Stimulated activated CD8-positive, alpha-beta memory T cell treated with anti-CD3 and anti-CD28 coated beads, Interleukin-2, amount 100 ng/mL, for 1 hour (primary cell): ENCODE measurements at places on chromosomes 1 and 21.

DNA sequence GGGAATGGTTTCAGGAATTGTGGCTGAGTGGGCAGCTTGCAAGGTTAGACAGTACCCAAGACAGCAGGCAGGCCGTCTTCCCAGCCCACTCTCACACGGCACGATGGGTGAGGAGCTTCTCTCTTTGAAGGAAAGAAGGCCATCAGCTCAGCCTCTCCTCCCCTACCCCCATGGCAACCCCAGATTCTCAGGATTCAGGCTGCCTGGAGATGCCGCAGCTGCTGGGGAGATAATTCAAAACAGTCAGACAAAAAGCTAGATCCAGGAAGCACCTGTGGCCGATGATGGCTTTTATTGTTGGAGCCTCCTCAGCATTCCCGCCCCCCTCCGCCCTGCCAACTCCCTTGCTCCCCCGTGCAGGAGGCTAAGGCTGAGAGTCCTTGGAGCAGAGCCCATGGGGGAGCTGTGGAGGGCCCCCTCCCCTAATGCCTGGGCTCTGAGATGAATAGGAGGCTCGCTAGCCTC lies 220.5 kb downstream of the TRABD2B start:
- DNase-seq: no peak

DNA sequence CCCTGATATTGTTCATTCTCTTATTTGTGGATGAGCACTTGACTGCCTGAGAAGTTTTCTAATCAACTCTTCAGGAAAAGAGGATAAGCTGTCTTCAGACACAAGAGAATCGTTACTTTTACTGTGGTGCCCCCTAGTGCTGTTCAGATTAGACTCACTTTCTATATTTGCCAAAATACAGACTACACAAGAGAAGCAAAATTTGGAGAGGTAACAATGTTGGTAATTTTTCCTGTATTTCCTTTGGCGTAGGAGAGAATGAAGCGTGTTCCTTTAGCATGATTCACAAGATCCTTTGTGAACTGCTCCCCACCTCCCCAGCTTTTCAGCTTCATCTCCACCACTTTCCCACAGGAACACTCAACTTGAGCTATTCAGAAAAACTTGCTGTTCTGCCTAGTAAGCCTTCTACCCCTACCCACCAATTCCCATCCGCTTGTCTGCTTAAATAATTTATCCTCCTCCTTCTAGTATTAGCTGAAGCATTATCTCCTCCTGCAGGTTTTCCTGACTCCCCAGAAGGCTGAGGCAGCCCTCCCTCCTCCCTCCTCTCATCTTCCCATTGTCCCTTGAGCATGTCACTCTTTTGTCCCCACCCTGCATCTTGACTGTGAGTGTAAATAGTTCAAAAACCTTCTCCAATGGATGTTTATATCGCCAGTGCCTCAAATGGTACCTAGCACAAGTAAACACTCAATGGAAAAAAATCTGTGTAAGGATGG lies 4.5 kb downstream of the TNFSF4 start:
- no peak for DNase-seq

GRCh38 chr21:25908495-25908894 lies 173.7 kb downstream of the GABPA start:
- no peak for DNase-seq

- DNase-seq: no peak
Observed at GRCh38 chr1:116497656-116498055, 73.2 kb downstream of the CD58 start.

DNA sequence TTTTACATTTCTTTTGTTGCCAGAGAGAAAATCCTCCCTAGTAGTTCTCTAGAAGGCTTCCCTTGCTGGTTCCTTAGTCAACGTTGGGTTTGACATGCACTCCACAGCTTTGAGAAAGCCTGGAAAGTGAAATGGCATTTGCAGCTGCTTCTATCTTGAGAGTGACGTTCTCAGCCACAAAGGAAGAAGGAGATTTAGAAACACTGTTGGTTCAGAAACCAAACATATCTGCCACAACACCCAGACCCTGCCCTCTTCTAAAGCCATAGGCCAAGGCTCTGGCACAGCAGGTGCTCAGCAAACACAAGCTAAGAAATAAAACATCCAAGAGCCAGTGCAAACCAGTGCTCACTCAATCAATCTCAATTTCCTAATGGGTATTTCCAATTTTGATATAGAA lies 121.4 kb downstream of the CCDC185 start:
- no peak for DNase-seq

GRCh38 chr1:228865627-228866330 lies 130.5 kb downstream of the RHOU start:
- no peak for DNase-seq

GRCh38 chr1:239677362-239677761 lies 291.0 kb downstream of the CHRM3 start:
- DNase-seq: no peak

GRCh38 chr1:1273209-1273511 lies 494 bp downstream of the UBE2J2 start:
- DNase-seq: no peak

DNA sequence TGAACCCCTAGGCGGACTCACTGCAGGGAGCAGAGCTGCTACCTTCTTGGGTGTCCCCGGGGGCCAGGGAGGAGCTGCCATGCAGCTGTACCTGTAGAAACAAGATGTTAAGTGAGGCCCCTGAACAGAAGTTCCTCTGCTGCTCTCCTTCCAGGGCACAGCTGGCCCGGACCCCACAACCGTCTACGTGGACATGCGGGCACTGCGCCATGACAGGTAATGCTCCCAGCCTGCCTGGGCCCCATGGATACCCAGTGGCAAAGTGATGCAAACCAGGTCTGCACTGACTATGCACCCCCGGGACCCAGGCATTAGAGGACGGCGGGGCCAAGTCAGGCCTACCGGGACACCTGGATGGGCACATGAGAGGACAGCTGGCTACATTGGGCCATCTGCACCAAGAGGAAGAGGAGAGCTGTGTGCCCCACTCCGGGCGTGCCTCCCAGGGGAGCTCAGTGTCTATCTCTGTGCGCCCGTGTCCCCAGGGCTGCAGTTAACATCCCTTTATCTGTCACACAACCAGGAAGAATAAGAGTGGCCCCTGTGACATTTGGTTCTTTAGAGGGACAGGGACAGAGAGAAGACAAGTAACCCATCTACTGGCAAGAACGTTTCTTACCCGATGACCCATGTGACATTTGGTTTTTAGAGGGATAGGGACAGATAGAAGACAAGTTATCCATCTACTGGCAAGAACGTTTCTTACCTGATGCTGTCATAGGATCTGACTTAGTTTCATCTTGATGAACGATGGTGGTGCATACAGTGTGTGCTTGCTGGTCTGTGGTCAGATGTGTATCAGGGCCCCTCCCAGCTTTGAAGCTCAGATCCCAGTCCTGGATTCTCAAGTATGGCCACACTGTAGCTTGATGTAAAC lies 44.1 kb downstream of the S100B start:
- DNase-seq: no peak

DNA sequence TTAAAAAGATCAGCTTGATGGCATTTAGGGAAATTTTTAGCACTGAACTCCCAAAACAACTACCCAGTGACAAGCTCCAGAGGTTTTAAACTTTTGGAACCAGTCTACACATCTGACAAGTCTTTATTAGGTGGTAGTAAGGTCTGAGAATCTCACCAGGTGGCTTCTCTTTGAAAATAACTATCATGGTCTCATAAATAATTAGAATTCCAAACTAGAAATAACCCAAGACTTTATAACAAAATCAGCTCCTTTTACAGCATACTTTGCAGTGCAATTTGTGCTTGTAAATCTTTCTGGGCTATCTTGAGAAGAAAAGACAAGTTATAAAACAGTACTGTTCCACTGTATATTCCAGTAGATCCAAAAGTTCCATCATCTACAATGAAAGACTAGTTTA lies 108.7 kb downstream of the LTN1 start:
- DNase-seq: no peak

GRCh38 chr1:246153796-246154212 lies 353.3 kb downstream of the SMYD3 start:
- no peak for DNase-seq

GRCh38 chr1:198352975-198353695 lies 187.3 kb downstream of the ATP6V1G3 start:
- no peak for DNase-seq

DNA sequence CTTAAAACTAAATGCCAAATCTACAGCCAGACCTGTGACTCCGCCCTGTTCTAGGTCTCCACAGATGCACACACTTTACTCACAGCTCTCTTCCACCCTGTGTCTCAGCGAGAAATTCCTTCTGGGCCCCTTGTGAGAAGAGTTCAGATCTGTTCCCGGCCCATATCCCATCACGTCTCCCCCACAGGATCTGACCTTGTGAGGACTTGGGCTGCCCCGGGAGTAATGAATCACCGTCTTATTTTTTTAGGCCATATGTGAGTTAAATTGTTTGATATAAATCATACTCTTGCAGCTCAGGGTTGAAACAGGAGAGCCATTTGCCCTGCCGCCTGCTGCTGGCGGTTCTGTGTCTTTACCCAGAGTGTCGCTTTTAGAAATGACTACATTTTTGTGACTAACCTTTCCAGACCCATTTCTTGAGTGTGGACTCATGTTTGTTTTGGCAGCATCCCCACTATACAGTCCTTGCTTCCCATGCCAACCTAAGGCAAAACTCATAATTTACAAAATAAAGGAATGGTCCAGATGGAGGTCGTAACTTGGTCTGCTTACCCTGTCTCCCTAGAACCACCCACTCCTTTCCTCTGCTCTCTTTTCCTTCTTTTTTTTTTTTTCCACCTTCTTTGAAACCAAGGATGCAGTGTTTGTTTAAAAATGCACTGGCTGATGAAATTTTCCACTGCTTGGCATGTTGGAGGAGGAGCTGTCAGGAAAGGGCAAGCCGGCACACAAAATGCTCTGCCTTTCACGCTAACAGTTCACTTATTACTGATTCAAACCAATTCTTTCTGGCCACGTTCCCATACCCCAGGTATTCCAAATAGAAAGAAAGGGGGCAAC lies 98.0 kb upstream of the C1orf105 start:
- no peak for DNase-seq

- no peak for DNase-seq
Observed at GRCh38 chr1:240526312-240526711, 85.6 kb downstream of the GREM2 start.

GRCh38 chr1:96416111-96416595 lies 305.4 kb upstream of the PTBP2 start:
- DNase-seq: no peak

GRCh38 chr1:234963180-234963903 lies 165.3 kb downstream of the TOMM20 start:
- peak; percentile 68 for DNase-seq

- DNase-seq: no peak
Observed at GRCh38 chr1:150210706-150211105, 25.2 kb downstream of the ANP32E start.

DNA sequence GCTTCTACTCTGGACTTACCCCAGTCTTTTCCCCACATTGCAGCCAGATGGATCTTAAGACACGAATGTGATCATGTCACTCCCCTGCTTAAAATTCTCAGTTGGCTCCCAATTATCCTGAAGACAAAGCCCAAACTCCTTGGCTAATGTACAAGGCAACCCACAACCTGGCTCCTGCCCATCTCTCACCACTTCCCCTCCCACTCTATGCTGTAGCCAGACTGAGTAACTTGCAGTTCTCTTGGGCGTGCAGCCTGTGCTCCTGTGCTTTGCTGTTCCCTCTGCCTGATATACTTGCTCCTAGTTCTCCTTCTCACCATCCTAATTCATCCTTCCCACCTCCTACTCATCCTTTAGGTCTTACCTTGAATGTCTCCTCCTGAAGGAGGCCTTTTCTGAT lies 56.2 kb downstream of the LGR6 start:
- DNase-seq: no peak

DNA sequence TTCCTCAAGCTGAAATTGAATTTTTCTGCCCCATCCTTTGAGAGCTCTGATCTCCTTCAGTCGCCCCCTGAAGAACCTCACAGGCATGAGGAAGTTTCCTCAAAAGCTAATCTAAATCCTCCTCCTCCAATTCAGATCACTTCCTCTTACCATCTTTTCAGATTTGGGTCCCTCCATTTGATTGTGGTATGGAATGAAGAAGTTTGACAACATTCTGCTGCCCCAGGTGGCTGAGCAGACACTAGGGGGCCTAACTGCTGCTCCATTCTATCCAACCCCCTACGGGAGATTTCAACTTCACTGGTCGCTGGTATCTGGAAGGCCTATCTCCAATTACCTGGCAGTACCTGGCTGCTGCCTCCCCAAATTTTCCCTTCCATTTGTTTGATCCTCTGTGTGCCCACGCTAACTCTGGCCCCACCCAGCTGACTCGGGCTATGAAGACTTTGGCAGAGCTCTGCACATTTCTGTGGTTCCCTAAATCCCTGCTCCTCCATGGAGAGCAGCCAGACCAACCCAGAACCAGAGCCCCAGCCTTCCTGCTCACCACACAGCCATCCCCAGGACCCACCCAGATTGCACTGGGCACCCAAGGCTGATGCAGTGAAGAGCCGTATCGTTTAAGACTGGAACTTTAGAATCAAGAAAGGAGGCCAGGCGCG lies 7.8 kb downstream of the IRF6 start:
- DNase-seq: no peak

GRCh38 chr1:19087737-19088594 lies 122.1 kb downstream of the UBR4 start:
- DNase-seq: no peak

- DNase-seq: no peak
Observed at GRCh38 chr1:30817077-30817438, 59.5 kb upstream of the LAPTM5 start.

- no peak for DNase-seq
Observed at GRCh38 chr1:20578062-20578461, 10.8 kb upstream of the CDA start.

DNA sequence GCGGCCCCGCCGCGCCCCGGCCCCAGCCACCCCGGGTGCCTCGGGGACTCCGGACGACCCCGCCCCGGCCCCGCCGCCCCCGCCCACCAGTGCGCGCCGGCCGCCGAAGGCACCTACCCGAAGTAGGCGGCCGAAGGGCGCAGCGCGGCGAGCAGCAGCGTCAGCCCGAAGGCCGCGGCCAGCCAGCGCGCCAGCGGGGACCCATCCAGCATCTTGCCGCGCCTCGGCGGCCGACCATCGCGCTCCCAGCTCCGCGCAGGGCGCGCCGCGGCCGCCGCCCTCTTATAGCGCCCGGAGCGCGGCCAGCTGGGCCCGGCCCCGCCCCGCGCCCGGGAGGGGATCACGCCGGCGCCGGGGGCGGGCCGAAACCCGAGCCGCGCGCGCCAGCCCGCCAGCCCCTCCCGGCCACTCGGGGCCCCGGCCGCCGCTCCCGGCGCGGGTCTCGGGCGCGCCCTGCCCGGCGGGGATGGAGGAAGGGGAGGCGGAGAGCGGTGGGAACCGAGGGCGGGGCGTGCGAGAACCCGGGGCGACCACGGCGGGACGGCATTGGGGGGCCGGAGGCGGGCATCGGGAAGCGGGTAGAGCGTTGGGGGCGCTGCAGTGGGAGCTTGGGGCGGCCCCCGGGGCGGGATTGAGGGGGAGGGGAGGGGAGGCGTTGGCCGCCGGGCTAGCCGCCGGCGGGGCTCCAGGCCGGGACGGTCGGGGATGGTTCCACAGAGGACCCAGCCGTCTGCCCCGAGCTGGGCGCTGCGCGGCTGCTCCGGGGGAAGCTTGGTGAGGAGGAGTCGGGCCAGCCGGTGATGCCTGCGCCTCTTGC lies at the start of gene WNT9A:
Gene WNT9A, minus strand, starts transcription at position 257 of the 817 bp plus-strand sequence. Its CDS starts 45 bp downstream, at position 212.
- DNase-seq: no peak
